ENCODE measurements at places on chromosomes 16 and 17.

DNA sequence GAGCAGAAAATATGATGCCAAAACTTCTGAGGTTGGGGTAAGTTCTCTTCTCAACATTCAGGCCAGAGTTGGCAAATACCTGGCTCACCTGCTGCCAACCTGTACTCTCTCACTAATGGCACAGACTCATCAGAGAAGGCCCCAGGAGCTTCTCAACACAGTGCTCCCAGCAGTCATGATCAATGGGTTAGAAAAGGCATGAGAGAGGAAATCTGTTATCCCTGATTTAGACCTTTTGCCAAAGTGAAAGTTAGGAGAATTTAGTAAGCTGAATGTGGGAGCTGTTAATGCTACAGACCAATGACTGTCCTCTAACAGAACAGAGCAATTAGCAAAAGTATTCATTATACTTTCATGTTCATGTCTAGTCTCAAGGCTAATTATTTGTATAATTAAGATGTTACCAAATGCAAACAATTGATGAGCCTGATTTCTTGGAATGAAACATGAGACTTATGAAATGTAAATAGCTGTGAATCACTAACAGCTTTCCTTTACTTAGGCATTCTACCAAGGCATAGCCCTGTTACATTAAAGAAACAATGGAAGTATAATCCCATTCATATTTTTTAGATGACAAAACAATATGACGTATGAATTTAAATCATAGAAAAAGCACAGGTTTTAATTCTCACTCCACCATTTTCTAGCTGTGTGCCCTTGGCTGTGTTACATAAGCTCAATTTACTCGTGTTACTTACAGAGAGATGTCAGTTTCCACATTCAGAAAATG is 68.7 kb upstream of the MARCHF10 start:
- no peak for DNase-seq

- no peak for DNase-seq
Observed at GRCh38 chr17:76528528-76529223, 8.8 kb downstream of the CYGB start.

- DNase-seq = no peak
Observed at GRCh38 chr16:57028086-57028485, 38.7 kb downstream of the NLRC5 start.

DNA sequence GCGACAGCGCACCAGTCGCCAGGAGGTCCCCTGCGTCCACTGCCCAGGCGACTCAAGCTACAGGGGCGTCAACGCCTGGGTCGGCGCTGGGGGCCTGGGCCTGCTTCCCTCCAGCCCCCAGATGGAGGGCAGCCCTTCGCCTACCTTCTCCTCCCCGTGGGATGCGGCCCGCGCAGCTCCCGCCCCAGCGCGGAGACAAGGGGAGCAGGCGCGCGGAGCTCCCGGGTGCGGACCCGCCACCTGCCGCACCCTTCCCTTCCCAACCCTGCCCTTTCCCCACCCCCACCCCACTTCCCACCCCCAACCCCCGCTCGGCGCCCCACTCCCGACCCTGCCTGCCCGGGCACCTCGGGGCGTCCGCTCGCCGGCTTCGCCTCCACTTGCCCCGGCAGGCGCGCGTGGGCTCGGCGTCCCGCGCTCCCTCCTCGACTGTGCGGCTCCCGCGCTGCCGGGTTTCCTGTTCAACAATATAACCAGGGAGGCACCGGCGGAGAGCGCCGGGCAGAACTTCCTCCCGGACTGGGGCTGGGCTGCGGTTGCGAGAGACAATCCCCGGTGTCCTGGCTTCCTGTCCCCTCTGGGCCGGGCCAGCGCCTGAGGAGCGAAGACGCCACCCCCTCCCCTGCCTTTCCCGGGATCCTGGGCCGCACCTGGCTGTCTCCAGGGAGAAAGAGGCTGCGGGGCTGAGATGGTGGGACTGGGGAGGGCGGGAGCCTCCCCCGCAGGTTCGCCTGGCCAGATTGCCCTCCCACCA is at the start of gene ARHGAP27:
Gene ARHGAP27 (minus strand): TSS at position 466 of the 754 bp plus-strand sequence. CDS start 2,591 bp downstream, outside the sequence.
- no peak for DNase-seq

GRCh38 chr17:77544347-77545110 is 403.8 kb downstream of the SEC14L1 start:
- no peak for DNase-seq

All from stimulated activated CD4-positive, alpha-beta T cell treated with anti-CD3 and anti-CD28 coated beads, Interleukin-15, amount 100 ng/mL, for 1 hour (primary cell).